ENCODE measurements at places on chromosomes 3 and 15.

GRCh38 chr3:19155375-19155774 is 7.1 kb downstream of the KCNH8 start:
- DNase-seq, result no peak

- no peak for DNase-seq
Measured at GRCh38 chr3:10351013-10351735, 30.3 kb upstream of the SEC13 start.

DNA sequence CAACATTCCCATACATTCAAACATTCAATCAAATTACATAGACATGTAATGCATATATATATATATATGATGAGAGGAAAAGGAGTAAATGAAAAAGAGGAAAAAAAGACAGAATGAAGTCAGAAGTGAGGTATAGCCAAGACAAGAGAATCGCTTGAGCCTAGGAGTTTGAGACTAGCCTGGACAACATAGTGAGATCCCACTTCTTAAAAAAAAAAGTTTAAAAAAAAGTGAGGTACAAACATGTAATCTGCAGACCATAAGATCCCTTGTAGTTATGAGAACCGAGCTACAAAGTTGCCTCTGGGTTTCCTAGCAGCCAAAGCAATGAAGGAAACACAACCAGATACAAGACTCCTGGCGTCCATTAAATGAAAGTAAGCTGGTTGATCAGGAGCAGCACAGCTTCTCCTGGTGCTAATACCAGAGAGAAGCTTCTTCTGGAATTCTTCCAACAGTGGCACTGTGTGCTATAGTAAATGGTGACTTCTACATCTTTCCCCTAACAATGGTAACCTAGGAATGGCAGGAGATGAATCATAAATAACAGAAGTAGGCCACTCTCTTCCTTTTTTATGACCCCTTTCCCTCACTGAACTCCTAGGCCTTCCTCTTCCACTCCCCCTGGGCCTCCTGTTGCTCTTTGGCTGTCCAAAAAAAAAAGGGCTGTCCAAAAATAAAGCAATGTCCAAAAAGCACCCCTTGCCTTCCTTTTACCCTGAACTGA is 3.5 kb downstream of the KCNMB3 start:
- DNase-seq, result no peak

GRCh38 chr3:126117212-126117611 is 33.3 kb upstream of the SLC41A3 start:
- DNase-seq, result no peak

- DNase-seq, result no peak
Measured at GRCh38 chr3:119894195-119894594, 112.3 kb downstream of the NR1I2 start.

GRCh38 chr3:62672270-62672987 is 202.8 kb downstream of the CADPS start:
- DNase-seq, result no peak

- DNase-seq, result no peak
Measured at GRCh38 chr3:174215456-174215855, 643.7 kb upstream of the NAALADL2 start.

- peak; percentile 54 for DNase-seq
Measured at GRCh38 chr3:172517859-172518466, 5.3 kb downstream of the TNFSF10 start.

Measured in activated CD4-positive, alpha-beta T cell treated with anti-CD3 and anti-CD28 coated beads, Interleukin-2, amount 10 ng/mL, durations not matched to agents 7 days and 5 days (primary cell).